ENCODE measurements at places on chromosomes 3 and 15.
A peak's percentile ranks its signal among the peaks of the same experiment; 100 is the strongest.

DNA sequence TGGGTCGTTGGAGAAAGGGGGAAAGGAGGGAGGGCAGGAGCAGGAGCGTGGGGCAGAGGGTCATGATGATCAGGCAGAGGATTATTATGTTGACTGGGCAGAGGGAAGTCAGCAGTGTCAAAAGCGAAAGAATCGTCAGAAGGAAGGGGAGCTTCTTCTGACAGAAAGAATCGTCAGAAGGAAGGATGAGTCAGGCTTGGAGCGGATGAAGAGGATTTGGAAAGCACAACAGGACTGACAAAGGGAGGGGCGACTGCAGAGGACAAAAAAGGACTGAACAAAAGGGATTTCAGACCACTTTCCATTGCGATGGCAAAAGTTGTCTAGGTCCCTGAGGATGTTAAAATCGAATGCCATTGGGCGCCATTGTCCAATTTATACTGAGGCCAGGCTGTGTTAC is 1053.5 kb downstream of the SI start:
- DNase-seq: no peak

DNA sequence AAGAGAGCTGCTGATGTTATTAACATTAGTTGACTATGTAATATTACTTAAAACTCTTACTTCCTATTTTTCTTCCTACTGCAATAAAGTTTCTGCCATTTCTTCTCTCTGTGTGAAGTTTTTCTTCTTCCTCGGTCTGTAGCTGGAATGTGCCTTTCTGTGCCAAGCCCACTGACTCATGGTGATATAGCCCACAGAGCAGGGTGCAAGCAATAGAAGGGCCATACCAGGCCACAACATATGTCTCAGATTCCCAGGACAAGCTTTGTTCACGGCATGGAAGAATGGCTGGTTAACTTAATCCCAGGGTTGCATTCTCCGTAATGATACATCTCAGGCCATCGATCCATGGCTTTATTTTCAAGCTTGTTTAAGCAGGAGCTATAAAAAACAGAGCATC is 815.3 kb downstream of the TUSC7 start:
- no peak for DNase-seq

- no peak for DNase-seq
These were observed 1.8 kb downstream of the CXCR6 start for GRCh38 chr3:45944830-45945620.

- no peak for DNase-seq
These were observed 4.5 kb downstream of the EIF3J start for GRCh38 chr15:44541282-44541958.

- DNase-seq: no peak
These were observed 330.7 kb upstream of the LRRC3B start for GRCh38 chr3:26291840-26292239.

DNA sequence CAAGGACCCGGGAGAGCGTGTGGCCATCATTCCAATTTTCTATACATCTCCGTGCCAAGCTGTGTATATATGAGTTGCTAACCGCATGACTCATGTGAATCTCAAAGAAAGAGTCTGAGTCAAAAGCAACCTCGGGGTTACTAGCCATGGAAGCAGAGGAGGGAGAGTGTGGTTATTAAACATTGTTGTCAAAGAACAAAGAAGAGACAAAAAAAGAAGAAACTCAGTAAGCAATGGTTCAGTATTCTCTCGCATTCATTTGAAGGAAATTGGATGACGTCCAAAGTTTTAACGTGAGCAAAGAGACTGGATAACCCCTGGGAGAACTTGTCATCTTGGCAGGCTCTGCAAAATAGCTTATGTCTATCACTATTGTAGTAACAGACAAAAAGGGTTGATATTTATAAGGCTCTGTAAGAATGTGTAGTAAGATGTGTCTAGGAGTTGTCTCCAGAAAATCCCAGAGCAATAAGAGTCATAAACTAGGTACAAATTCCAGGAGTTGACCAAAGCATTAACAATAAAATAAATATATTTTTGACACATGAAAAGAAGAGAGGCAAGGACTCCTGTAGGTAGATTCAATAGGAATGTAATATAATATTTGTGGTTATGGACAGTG is 52.8 kb upstream of the GRM7 start:
- no peak for DNase-seq

- no peak for DNase-seq
These were observed 666.6 kb upstream of the UBE2E2 start for GRCh38 chr3:22536541-22536940.

- DNase-seq: no peak
These were observed 6.2 kb downstream of the CORO2B start for GRCh38 chr15:68584756-68585573.

DNA sequence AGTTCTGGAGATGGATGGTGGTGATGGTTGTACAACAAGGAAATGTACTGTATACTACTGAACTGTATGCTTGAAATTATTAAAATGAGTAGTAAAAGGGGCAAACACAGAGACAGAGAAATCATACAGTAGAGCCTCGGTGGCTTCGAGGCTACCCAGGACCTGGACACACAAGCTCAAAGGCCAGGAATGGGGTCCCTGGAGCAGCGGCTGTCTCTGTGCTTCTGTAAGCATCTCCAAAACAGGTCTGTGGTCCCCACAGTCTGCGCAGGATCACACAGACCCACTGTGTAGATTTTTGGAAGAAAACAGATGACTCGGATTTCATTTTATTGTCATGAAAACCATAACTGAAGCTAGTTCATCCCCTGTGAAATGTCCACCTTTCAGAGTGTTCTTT is 39.7 kb downstream of the PGPEP1L start:
- no peak for DNase-seq

- no peak for DNase-seq
These were observed 41.6 kb downstream of the GADL1 start for GRCh38 chr3:30852833-30853232.

DNA sequence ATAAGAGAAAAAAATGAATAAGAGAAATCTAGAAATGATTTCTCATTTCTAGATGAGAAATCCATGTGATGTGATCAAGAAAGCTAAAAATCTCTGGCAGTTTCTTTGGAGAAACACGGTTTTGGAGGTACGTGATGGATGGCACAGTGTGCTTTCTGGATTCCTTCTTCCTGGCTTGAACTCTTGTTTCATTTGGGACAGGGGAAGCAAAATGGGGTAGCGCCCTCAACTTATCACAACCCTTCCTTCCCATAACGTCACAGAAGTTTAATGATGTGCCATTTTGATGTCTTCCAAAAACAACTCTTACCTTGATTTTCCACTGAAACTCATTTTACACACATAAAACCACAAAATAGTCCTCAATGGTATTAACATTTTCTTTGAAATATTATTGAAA is 1037.3 kb downstream of the ROBO2 start:
- no peak for DNase-seq

DNA sequence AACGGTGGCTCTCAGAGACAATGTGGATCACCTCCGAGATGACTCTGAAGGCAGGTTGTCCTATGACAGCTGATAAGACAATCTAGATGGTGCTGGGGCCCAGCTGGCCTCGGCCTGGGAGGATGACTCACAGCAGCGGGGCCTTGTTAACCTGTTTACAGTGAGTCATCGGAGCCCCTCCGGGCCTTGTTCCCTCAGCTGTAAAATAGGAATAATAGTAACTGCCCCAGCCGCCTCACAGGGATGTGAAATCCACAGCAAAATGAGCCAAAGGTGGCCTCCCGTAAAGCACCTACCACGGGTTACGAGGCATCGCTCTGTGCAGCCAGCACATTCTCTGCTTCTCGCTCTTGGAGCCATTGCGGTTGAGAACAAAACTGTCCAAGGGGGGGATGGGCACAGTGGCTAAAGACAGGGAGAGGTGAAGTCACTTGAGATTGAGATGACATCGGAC is 88.6 kb upstream of the RASGRF1 start:
- peak; percentile 59 for DNase-seq

DNA sequence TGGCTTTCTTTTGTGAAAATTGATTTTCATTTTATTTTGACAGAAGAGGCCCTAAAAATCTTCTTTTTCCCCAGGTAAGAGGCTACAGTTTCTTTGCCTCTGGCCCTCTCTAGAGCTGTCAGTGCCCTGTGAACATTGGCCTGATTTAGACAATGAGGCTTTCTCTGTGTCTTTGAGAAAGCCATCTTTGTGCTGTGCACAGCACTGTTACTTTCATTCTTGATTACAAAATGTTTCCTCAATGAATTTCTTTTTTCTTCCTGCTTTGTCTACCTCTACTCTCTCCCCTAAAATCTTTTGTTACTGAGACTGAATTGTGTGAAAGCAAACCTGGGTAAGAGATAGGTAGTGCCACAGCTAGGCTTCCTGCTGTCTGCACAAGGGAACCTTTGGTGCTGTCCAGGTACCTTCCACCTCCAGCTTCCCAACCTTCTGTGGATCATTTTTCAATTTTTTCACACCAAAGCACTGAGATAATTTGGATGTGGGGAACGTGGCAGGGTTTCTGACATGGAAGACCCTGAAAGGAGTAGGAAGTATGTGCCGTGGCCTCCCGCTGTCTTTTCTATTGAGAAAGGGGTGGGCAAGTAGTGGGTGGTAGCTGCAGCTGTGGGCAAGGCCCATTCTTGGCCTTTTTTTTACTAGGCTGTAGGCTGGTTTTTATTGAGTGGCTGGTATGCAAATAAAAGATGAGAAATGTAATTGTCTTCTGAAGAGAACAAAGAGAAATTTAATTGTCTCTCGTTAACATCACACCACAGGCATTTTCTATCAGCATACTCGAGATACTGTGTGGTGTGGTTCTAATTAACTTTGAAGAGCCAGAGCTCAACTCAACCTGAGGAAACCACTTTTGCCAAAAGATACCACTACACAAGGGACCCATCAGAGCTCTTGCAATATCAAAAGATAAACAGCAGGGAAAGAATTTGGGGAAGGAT is 21.0 kb downstream of the RAB8B start:
- DNase-seq: no peak

DNA sequence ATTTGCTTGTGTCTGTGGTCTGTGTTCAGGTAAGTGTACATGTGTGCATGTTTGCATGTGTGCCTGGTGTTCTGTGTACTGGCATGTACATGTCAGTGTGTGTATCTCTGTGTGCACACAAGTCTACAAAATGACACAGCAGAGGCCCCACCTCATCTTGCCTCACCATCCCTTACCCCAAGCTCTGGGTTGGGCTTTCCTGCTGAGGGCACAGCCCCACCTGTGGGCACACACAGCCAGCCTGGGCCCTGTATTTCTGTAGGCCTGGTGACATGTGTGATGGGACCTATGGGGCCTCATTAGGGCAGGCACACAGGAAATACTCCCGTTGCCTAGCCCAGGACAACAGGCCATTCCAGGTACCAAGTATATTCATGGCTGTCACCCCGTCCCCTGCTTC is 13.5 kb downstream of the VIPR1 start:
- DNase-seq: no peak

DNA sequence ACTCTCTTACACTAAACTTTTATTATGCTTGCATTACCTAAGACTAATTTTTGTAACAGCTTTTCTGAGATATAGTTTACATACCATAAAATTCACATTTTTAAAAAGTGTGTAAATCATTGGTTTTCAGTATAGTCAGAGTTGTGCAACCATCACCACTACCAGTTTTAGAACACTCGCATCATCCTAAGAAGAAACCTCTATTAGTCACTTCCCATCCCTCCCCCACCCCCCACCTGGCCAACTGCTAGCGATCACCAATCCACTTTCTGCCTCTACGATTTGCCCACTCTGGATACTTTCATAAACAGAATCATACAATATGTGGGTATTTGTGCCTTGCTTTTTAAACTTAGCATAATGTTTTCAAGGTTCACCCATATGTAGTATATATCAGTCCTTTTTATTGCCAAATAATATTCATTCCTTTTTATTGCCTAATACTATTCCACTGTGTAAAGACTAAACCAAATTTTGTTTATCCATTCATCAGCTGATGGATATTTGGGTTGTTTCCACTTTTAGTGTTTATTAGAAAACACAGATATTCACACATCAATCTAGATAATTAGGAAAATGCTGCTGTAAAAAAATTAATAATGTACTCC is 23.0 kb downstream of the UBP1 start:
- DNase-seq: no peak

- no peak for DNase-seq
These were observed 300.7 kb upstream of the SATB1 start for GRCh38 chr3:18725668-18726407.

DNA sequence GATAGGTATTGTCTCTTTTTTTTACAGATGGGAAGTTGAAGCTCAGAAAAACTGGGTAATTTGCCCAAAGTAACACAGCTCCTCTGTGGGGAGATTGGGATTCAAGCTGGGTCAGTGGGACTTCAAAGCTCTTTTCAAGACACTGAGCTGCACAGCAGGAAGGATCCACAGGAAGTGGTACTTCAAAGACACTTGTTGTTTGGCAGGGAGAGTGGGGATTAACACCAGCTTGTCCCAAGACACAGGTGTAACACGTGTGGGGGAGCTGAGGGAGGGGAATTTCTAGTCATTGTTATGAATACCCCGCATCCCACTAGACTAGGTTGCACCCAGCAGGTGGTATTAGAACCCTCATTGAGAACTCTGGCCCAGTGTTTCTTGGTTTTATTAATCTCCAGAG is 116.0 kb downstream of the FOXB1 start:
- DNase-seq: no peak

DNA sequence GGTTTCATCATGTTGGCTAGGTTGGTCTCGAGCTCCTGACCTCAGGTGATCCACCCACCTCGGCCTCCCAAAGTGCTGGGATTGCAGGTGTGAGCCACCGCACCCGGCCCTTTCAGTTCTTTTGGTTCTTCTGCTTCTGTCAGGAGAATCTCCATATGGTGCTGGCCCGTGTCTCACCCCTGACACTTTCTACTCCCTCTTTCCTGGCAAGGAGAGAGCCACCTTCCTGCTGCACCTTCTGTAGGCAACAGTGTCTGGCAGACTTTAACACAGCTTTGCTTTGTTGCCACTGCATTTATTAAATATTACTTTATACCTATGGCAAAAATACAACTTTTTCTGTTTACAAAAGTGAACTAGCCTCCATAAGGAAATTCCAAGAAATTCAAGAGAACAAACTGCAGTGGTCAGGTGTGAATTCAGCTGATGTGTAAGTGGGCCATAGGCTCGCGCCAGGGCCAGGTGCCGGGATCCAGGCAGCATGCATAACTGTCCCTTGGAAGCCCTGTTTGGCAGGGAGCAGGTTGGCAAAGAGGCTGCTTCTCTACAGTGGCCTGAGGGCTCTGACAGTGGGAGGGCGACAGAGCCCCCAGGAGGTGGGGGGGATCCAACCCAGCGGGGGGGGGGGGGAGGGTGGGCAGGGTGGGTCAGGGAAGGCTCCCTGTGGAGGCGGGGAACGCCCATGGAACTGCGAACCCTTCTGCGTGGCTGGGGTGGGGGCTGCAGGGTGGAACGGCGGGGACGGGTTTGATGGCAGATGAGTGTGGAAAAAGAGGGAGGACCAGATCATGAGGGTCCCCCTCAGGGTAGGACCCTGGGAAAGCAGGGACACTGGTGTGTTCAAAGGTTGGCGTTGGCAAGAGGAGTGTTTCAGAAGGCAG is 21.1 kb downstream of the CTSH start:
- no peak for DNase-seq

Measured in HEK293T (cell line).